Fibroblast of skin of left biceps (primary cell): ENCODE measurements at places on chromosomes 1 and 21.
A peak's percentile ranks its signal among the peaks of the same experiment; 100 is the strongest.

DNA sequence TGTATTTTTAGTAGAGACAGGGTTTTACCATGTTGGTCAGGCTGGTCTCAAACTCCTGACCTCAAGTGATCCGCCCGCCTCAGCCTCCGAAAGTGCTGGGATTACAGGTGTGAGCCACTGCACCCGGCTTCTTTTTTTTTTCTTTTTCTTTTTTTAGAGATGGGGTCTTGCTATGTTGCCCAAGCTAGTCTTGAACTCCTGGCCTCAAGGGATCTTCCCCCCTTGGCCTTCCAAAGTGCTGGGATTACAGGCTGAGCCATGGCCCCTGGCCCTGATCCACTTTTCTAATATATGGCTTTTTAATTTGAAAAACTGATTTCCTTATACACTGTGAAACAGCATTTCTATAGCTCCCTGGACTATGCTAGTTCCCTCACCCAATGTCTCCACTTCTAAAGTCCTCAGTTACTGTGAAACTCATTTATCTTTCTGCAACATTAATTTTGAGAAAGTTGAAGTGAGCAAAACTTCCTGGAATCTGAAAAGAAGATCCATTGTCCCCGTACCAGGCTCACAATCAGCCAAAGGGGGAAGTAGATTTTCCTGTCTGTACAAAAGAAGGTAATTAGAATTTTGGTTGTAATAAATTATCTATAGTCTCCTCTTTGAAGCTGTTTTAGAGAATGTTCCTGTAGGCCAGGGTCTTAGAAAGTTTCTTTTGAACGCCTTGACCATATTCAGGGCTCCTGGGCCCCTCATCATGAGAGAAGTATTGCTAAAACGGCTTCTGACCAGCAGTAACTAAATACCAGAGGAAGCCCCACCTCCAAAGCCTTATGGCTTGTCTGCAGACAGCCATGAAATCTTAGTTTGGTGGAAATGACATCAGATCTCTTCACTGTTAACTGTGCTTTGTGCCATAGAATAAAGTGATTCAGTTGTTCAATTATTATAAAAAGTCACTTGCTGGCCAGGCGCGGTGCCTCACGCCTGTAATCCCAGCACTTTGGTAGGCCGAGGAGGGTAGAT lies 34.9 kb downstream of the DEGS1 start:
- DNase-seq, result no peak

- DNase-seq, result no peak
These were observed 292.9 kb downstream of the LTN1 start for GRCh38 chr21:28699596-28700259.

DNA sequence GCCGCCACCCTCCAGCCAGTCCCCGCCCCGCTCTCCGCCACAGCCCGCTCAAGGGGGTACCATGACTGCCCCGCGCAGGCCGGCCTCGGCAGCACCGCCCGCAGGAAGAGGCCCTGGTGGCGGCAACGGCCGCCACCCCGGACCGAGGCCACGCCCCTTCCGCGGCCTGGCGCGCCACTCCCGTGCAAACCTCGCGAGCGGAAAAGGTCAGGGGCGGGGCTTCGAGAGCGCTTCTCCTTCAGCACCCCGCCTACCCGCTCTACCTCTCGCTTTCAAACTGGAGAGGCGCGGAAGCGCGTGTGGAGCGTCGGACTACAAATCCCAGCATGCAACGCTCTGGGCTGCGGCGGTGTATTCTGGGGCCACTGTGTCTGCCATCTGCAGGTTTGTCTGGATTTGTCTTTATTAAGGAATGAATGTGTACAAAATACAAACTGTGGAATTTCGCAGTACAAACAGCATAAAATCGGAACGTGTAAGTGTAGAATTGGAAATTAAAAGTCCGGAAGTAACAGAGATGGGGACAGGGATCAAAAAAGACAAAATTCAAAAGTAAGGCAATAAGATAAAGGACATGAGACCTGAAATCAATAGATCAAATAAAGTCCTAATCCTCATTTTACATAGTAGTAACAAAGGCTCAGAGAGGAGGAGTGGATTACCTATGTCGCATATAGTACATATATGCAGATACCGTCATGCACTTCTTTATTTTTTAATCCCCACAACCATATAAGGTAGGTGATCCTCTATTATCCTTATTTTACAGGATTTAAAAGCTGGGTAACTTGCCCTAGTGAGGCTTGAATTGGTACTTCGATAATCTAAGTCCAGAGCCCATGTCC lies 464 bp upstream of the ADSS2 start:
- peak; percentile 99 for DNase-seq

GRCh38 chr21:43361493-43362296 lies 65.2 kb downstream of the SIK1 start:
- no peak for DNase-seq

DNA sequence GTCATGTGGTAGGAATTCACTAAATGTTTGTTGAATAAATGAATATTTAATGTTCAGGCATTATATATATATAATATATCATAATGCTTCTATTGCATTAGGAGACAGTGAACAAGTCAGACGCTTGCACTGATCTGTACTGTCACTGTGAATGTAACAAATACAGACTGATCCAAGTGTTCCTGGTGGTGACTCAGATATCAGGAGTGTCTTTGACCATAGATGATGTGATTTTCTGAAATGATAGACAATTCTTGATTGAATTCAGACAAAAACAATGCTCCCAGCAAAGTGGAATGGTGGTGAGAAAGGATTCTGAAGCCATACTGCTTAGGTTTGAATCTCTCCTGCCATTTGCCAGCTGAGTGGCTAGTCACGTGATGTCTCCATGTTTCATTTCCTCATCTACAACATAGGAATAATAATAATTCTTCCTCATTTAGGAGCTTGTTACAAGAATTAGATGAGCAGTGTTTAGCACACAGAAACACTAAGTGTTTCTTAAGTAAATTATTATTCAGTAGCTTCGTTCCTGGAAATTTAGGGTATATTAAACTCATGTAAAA lies 71.0 kb downstream of the OLFML2B start:
- DNase-seq, result no peak

GRCh38 chr1:3863231-3863935 lies 6.1 kb downstream of the DFFB start:
- no peak for DNase-seq

DNA sequence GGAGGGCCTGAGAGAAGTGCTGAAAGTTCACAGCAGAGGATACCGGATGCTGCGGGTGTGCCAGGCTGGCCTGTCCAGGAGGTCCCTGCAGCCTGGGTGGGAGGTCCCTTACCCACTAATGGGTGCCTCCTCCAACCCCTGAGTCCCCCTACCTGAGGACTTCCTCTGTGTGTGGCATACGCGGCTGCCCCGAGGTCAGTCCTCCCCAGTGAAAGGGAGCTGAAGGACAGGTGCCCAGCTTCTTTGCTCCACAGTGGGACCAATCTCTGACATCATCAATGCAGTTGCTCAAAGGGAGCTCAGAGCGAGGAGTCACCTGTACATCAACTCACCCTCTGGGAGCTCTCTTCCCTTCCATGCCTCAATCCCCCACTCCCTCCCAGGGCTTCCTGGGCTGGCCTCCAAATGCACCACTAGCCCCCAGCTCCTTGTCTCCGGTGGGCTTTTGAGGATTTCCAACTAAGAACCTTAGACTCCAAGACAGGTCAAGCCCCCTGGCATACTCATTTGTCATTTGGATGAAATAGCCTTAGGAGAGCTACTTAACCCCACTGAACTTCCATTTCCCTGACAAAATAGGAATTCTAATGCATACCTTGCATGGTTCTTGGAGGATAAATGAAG lies 53.9 kb downstream of the PDE9A start:
- DNase-seq, result no peak

GRCh38 chr1:197786280-197786679 lies 11.0 kb upstream of the DENND1B start:
- no peak for DNase-seq

GRCh38 chr1:53905509-53905908 lies 11.5 kb downstream of the DIO1 start:
- DNase-seq, result no peak

DNA sequence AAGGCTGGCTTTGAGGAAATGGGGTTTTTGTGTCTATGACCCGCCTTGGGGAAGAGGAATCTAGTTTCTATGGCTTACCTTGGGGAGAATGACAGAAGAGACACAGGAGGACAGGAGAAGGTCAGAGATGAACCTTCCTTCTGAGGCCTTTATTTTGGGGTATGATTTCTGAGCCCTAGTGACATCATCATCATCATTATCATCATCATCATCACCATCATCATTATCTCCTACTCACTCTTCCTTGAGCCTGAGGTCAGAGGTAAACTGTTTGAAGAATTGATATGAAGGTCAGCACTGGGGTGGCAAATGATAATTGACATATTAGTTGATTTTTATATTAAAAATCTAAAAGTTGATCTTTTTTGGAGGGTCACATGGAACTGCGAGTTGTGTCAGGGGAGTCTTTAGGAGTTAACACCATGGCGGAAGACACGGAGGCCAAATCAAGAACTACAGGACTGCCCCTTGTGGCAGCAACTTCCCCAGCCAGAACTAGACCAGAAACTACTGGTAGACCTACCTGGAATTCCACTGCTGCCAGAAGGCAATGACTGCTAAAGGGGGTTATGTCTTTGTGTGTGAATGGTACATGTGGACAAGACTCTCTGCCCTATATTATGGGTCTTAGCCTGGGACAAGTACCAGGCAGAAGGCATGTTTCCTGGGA lies 49.8 kb upstream of the WLS start:
- DNase-seq, result no peak

- DNase-seq, result no peak
These were observed 6.5 kb upstream of the NEGR1 start for GRCh38 chr1:72288886-72289285.

DNA sequence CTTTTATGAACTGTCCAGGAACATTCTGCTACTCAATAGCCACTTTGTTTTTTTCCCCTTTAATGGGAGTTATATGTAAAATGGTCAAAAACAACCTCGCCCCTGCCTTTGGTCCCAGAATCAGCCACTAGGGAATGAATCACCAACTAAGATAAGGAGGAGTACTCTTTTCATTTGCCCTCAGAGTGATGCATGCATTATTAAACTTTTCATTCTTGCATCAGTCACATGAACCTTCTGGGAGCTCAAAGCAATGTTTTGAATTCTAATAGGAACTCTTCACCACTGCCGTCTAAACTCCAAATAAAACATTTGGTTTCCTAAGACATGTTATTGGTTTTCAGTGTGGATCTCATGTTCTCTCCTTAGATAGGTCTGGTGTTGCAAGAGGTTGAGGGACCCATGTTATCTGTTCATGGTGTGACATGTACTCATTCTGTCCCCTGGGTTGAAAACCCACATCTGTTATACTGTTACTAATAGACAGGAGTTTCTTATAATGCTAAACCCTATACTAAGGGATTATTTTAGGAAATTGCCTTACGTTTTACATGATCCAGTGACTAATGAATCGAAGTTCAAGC lies 17.8 kb upstream of the HSD17B7 start:
- no peak for DNase-seq

- DNase-seq, result peak; percentile 63
These were observed 99.5 kb upstream of the BMP8A start for GRCh38 chr1:39391691-39392679.

DNA sequence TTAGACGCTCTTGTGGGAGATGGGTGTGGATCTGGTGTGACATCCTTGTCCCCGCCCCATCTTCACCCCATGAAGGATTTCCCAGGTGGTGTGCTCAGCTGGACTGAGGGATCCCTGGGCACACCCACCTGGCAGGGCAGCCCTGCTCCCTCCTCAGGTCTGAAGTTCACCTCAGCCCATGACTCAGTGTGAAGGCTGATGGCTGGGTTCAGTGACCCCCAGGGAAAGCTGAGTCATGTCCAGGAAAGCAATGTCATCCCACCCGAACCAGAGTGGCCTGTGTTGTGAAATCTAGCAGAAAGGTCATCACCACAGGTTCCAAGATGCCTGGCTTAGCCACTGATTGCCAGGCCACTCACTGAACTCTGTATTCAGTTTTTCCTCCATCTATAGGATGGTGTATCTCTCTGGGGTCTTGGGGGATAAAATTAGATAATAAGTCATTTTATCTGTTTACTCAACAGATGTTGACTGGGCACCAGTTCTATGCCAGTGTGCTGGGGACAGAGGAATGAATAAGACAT lies 97.7 kb upstream of the JUN start:
- DNase-seq, result no peak

DNA sequence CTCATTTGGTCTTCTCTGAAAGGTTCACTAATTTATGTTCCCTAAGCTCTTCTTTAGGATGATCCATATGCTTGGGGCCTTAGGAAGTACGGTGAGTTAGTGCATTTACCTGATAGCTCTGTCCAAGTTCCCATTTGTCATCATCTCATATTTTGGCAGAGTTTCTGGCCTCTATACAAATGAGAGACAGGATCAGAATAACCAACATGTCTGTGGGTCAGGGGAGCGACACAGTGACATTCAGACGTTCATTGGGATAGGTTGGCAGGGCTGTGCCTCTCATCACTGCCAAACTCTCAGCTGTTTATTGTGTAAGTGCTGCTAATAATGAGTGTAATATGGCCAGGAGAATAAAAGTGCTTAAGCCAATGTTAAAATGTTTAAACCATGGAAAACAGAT lies 561.1 kb upstream of the ZRANB2 start:
- no peak for DNase-seq

GRCh38 chr1:109639841-109640184 lies 16.1 kb upstream of the GSTM4 start:
- DNase-seq, result no peak

DNA sequence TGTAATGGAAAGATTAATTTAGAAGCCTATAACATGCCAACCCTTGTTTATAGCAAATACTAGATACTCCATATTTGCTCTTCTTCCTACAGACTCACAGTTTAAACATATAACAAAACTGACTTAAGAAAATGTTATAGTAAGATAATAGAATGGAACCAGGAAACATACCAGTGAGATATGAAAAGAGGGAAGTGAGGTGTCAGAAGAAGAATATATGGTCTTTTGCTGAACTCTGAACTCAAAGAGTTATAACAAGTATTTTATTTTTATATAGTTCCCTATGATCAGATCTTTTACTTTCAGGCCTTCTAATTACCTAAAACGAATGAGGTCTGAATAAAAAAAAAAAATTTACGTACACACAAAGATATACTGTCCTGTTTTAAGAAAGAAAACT lies 20.9 kb downstream of the TMED5 start:
- no peak for DNase-seq

- DNase-seq, result no peak
These were observed 121.7 kb downstream of the FGGY start for GRCh38 chr1:59418363-59419144.

DNA sequence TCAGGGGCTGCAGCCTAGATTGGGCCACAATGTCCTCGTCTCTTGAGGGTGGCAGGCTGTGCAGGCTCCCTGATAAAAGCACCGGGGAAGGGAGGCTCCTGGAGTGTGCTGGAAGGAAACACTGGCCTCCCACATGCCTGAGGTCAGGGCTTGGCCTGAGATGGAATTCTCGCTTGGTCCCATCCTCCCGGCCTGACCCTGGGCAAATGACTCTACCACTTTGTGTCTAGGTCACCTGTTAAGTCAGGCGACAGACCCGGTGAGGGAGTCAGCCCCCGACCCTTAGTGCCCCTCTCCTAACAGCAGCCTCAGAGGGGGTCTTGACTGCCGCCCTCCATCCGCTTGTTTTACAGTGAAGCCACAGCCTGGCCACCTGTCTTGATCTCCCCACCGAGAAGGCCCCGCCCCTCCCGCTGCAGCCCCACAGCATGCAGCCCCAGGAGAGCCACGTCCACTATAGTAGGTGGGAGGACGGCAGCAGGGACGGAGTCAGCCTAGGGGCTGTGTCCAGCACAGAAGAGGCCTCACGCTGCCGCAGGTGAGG lies 2.5 kb downstream of the SMIM1 start:
- DNase-seq, result no peak

GRCh38 chr1:29410476-29410875 lies 174.2 kb downstream of the PTPRU start:
- DNase-seq, result no peak
